ENCODE measurements at places on chromosomes 13 and 19.

DNA sequence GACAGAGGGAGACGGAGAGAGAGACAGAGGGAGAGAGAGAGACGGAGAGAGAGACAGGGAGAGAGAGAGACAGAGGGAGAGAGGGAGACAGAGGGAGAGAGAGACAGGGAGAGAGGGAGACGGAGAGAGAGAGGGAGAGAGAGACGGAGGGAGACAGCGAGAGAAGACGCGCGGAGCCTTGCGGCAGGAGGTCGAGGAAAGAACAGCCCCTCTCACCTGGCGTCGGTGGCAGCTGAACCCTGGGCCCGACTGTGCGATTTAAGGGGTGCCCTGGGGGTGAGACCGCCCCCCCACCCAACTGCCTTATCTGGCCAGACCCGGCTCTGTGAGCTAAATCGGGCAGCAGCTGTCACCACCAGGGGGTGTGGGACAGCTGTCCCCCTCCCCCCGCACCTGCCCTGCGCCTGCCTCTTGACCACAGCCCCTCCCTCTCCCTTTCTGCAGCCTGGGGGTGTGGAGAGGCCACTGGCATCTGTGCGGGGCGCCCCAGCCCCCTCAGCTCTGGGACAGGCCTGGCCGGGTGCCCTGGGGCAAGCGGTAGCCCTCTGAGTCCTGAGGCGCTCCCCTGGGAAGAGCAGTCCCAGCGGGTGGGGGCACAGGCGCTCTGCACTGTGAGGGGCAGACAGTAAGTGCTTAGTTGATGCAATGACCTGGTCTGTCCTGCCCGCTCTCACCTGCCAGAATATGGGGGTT is 10.8 kb downstream of the JOSD2 start:
- DNase-seq = peak; percentile 55

- DNase-seq = no peak
Observed at GRCh38 chr13:51325837-51326236, 13.7 kb upstream of the SERPINE3 start.

DNA sequence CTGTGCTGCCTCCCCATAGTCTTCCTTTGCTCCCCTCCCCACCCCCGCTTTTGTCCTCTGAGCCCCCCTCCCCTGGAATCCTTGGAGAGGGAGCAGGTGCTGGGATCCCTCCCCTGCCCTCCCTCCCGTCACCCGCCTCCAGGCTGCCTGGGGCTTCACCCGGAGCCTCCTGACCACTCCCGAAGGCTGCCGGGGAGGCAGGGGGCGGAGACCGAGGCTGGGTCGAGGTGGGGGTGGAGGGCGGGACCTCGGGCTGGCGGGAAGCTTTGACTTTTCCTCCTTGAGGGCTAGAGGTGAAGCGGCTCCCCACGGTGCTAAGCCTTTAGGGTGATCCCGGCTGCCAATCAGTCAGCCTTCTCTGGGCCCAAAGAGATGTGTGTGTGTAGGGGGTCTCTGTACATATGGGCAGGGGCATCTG is 1.5 kb downstream of the KMT5C start:
- DNase-seq = peak; percentile 94

GRCh38 chr19:54133312-54133956 is 4.1 kb upstream of the CNOT3 start:
- DNase-seq = no peak

DNA sequence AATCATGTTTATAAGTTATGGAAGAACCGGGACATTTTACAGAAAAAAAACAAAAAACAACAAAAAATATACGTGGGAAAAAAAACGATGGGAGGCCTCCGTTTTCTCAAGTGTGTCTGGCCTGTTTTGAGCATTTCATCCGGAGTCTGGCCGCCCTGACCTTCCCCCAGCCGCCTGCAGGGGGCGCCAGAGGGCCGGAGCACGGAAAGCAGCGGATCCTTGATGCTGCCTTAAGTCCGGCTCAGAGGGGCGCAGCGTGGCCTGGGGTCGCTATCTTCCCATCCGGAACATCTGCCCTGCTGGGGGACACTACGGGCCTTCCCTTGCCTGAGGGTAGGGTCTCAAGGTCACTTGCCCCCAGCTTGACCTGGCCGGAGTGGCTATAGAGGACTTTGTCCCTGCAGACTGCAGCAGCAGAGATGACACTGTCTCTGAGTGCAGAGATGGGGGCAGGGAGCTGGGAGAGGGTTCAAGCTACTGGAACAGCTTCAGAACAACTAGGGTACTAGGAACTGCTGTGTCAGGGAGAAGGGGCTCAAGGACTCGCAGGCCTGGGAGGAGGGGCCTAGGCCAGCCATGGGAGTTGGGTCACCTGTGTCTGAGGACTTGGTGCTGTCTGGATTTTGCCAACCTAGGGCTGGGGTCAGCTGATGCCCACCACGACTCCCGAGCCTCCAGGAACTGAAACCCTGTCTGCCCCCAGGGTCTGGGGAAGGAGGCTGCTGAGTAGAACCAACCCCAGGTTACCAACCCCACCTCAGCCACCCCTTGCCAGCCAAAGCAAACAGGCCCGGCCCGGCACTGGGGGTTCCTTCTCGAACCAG is 1.8 kb upstream of the APOE start:
- DNase-seq = peak; percentile 79

DNA sequence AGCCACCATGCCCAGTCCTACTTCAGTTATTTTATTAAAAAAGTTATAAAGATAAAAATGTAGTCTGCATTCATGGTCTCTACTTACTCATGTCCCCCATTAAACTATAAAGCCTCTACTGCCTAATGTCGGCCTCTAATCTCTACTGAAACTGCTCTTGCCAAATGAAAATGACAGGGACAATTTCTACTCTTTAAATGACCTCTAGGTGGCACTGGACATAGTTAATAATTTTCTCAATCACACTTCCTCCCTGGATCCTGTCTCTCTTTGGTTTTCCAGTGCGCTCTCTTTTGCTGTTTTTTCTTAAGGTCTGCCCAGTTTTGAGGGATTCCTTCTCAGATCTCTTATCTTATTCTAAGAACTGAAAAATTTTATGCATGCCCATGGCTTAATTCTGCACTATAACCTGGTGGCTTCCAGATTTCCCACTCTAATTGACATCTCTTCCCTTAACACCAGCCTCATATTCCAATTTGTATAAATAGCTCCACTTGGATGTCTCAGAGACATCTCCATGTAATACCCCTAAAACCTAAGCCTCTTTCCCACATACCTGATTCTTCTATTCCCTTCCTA is 54.3 kb downstream of the MTMR6 start:
- DNase-seq = peak; percentile 53

DNA sequence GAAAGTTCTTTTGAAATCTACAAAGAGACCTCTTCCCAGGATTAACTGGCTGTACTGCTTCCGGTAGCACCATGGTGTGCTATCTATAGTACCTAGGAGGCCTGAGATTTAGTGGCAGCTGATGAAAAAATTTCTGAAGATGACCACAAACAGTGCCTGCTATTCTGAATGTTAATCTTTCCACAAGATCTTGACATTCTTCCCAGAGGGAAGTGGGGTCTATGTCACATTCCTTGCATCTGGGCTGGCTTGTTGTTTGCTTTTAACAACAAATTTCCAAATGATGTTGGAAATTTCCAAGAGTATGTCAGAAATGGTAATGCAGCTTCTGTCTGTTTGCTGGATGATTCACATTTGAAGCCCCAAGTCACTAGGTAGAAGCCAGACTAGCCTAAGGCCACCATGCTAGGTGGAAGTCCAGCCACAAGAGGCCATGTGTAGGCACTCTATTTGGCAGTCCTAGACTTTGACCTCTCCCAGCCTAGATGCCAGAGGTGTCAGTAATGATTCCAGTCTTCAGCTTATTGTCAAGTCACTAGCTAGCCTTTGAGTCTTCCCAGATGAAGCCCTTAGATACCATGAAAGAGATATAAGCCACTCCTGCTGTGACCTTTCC is 22.1 kb downstream of the SPART start:
- DNase-seq = no peak

DNA sequence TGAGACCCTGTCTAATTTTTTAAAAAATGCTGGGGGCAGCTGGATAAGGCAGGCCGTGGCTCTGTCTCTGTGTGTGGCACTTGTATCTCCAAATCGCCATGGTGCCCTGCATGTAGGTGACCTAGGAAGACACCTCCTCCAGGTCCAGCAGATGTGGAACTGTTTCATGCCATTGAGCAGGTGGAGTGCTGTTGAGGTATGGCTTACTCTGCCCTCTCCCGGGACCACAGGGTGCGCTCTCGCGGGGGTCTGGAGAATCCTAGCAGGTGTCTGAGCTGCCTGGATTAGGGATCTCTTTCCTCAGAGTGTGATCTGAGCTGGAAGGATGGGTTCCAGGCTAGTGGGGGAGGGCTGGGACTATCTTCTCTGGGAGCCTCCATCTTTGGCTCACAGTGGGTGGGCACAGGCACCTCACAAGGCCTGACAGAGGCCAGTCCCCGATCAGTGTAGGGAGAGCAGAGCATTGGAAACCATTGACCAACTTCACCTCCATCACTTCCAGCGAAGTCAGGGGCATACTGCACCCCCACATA is 67.7 kb upstream of the TM9SF2 start:
- no peak for DNase-seq

- DNase-seq = no peak
Observed at GRCh38 chr13:72109863-72110262, 242.9 kb upstream of the DACH1 start.

DNA sequence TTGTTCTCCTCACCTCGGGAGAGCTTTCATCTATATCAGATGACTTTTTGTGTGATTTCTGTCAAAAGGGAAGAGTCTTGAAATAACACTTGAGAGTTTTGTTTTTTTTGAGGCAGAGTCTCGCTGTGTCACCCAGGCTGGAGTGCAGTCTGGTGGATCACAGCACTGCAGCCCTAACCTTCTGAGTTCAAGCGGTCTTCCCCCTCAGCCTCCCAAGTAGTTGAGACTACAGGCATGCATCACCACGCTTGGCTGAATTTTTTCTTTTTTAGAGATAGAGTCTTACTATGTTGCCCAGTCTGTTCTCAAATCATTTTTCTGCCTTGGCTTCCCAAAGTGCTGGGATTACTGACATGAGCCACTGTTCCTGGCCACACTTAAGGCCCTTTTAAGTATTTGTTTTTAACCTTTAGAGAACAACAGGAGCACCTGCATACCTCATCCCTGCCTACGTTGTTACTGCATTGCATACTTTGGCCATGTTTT is 11.4 kb downstream of the NDFIP2 start:
- no peak for DNase-seq

DNA sequence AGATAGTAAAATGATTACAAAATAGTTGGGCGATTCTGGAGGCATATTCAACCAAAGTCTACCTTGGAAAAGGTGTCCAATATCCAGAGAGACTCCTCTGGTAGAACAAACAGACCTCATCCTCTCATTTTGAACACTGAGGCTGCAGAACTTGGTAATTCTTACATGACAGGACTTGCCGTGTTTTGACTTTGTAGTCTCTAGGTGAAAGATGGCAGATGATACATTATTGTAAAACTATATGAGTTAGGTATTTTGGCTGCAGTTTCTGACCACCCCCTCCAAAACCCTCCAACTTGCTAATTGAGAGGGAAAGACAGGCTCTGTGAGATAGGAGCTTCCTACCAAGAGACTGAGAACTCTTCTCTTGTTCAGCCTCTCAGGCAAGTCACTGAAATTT is 22.6 kb downstream of the SAE1 start:
- no peak for DNase-seq

GRCh38 chr13:35139591-35139990 is 197.5 kb downstream of the NBEA start:
- DNase-seq = no peak

DNA sequence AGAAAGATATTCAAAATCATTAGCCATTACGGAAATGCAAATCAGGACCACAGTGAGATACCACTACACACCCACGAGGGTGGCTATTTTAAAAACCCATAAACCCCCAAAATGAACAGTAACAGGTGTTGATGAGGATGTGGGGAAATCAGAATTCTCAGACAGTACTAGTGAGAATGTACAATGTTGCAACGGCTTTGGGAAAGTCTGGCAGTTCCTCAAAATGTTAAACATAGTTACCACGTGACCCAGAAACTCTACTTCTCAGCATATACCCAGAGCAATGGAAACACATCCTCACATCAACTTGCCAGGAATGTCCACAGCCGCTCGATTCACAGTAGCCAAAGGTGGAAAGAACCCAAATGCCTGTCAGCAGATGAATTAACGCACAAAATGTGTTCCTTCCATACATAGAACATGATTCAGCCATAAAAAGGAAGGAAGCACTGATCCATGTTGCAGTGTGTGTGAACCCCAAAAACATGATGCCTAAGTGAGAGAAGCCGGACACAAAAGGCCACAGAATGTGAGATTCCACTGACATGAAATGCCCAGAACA is 7.0 kb downstream of the PLVAP start:
- no peak for DNase-seq

- DNase-seq = no peak
Observed at GRCh38 chr19:11359421-11359820, 4.2 kb downstream of the PLPPR2 start.

- DNase-seq = no peak
Observed at GRCh38 chr13:86426437-86426836, 627.2 kb upstream of the SLITRK6 start.

GRCh38 chr19:43660971-43661360 is 9.0 kb downstream of the PLAUR start:
- no peak for DNase-seq

DNA sequence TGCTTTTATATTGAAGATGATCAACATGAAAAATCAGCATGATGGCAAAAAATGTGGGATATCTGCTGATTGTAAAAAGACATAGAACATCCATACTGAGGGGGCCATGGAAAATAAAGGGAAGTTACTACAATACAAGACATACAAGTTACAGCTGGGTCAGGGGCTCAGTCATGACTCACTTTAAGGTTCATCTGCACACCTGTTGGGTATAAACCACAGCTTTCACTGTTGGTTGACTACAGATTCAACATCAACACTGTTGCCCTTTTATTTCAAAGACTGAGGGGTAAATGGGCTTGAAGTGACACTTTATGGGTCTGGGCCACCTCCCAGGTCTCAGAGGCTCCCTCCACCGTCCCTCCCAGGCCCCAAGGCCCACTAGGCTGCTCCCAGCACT is 98.1 kb upstream of the IRS2 start:
- DNase-seq = no peak

DNA sequence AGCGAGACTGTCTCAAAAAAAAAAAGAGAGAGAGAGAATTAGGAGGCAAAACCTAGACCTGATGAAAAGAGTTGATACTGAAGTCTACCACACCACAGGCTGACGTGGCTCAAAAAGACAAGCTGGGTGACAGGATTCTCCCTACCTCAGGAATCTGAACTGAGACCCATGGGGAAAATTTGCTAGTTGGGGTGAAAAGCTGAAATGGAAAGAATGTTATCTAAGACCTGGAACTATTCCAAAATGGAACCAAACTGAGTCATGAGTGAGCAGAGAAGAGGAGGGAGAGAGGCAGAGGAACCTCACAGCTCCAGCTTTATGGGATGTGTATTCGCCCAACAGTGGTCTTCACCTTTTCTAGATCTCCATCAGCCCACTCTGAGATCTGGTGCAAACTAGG is 11.7 kb downstream of the SMG9 start:
- no peak for DNase-seq
